ENCODE measurements at places on chromosomes 11 and 22.

DNA sequence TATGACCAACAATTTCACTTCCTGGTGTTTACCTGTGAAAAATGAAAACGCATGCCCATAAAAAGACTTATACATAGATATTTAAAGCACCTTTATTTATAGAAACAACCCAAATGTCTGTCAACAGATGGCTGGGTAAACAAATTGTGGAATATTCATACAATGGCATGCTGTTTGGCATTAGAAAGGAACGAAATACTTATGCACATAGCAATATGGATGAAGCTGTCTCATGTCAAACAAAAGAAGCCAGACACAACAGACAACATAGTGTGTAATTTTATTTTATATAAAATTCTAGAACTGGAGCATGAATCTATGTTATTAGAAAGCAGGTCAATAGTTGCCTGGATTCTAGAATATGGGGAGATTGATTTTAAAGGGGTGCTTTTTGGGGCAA, 38.0 kb downstream of the GRK3 start:
- no peak for DNase-seq

GRCh38 chr11:126587541-126587940, 232.1 kb downstream of the ST3GAL4 start:
- no peak for DNase-seq

DNA sequence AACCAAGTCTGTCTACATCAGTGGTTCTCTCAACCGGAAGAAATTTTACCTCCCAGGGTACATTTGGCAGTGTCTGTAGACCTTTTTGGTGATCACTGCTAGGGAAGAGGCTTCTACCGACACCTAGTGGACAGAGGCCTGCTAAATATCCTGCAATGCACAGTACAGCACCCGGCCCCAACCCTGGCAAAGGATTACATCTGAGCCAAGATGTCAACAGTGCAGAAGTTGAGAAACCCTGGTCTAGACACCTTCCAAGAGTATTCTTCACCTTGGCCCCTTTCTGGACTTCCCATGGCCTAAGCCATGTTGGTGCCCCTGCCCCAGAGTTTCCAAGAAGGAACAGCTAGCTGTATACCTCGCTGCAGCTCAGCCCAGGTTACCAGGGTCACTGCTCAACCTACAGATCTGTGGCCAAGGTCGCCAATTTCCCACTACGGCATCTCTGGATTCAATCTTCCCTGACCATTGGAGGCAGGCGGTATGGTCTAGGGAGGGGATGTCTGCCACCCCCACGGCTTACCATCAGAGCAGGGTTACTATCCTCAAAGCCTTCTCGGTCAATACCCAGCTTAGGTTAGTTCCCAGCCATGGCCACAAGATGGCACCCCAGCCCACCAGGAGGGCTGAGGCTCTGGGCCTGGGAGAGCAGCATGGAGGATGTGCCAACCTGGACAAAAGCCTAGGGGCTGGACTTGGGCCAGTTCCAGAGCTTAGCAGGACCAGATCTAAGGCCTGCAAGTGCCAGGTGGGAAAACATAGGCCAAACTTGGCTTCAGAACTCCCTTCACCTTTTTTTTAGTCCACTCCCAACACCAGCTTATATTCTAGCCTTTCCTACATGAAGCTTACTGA, 3.7 kb upstream of the KCNC1 start:
- DNase-seq: peak; percentile 56

DNA sequence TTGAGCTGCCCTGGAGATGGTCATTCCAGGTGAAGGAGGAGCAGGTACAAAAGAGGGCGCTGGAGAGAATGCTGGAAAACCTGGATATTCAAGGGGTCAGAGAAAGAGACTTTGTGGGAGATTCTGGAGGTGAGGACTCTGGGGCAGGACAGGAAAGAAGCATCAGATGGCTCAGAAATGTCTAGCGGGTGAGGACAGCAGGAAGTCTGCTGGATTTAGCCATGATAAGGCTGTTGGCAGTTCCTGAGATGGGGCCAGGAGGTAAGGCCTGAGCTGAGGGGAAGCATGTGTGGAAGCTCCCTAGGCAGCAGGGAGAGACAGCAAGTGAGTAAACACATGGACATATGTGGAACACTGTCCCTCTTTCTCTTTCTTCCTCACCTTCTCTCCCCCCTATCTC, 1.5 kb downstream of the UPB1 start:
- no peak for DNase-seq

GRCh38 chr11:120432056-120433018, 79.2 kb upstream of the GRIK4 start:
- peak; percentile 60 for DNase-seq

GRCh38 chr11:75365711-75366181, 14.3 kb upstream of the ARRB1 start:
- DNase-seq: no peak

DNA sequence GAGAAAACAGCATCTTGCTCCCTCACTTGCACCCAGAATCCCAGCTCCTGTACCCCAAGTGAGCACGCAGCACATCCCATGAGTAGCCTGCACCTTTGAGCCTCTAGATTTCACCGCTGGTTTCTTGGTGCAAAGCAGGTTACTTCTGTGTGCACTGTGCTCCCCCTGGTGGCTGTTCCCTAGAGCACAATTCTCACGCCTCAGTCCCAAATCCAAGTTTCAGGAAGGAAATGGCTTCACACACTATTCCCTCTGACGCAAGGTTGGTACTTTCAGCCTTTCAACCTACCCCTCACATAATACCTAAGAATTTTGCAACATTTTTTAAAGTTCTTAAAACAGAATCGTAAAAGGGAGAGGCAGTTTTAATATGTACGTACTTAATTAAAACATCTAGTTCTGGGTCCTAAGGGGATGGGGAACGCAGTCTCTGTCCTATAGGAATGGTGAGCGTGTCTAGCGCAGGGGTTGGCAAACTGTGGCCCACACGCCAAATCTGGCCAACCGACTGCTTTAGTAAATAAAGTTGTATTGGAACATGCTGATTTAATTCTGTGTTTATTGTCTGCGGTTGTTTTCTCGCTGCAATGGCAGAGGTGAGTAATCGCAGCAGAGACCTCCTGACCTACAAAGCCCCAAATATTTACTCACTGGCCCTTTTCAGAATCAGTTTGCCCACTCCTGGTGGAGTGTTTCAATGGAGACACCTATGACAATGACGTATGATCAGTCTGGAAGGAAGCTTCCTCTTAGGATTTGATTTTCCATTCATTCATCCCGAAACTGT, 27.5 kb downstream of the DHCR7 start:
- DNase-seq: peak; percentile 48

- no peak for DNase-seq
Measured at GRCh38 chr11:9868641-9869040, 204.8 kb downstream of the SWAP70 start.

- no peak for DNase-seq
Measured at GRCh38 chr11:115670538-115671205, 166.5 kb upstream of the CADM1 start.

- DNase-seq: no peak
Measured at GRCh38 chr11:88250566-88251242, 75.5 kb upstream of the RAB38 start.

GRCh38 chr22:26273011-26273675, 103.9 kb downstream of the SEZ6L start:
- DNase-seq: no peak

DNA sequence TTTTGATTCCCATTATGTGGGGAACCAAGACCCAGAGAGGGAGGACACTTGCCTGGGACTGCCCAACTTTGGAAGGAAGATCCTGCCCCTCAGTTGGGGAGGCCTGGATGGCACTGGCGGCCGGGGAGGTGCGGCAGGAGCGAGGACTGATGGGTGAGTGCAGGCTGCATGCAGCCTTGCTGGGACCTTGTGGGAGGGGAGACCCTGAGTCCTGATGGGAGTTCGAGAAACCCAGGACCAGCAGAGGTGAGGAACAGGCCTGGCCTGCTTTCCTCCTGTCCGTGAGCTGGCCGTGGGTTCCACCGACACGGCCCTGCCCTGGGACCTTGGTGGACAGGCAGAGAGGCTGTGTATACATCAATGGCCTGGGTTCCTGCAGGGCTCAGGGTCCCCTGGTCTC, 19.3 kb upstream of the SMIM38 start:
- DNase-seq: no peak

Data from PC-9 (cell line).